ENCODE measurements at places on chromosomes 13 and 19. TPM values are rescaled to one million over a fixed set of nuclear protein-coding genes. Genes with fewer than 3 reads are reported as not detected.

DNA sequence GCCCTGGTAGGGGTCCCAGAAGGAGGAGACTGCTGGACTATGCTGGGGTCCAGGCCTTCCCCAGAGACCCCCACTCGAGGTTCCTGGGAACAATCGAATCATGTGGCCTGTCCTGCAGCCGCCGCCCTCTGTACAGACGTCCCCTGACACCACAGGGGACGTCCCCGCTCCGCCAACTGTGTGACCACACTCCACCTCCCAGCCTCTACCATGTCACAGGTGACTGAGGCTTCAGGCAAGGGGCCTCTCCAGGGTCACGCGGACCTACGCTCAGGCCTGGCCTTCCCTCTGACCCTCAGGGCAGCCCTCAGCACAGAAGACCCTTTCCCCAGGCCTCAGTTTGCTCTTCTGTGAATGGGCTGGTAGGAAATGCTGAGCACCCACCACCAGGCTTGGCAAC, 13.1 kb upstream of the TMEM161A start:
- DNase-seq = no peak

- DNase-seq = no peak
Measured at GRCh38 chr13:67134417-67135129, 95.6 kb downstream of the PCDH9 start.

GRCh38 chr13:94256721-94257120, 222.8 kb downstream of the DCT start:
- no peak for DNase-seq

- DNase-seq = no peak
Measured at GRCh38 chr13:111925146-111925875, 141.6 kb upstream of the SOX1 start.

DNA sequence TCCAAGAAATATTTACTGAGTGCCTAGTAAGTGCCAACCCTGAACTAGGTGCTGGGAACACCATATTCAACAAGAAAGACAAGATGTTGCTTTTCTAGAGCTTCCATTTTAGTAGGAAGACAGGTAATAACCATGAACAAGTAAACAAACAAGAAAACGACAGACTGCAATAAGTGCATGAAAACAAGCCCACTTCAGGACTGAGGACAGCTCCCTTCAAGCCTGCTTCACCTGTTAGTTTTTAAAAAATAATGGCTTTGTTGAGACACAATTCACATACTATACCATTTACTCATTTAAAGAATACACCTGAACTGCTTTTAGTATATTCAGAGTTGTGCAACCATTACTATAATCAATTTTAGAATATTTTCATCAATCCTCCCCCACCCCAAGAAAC, 30.4 kb downstream of the CYP4F22 start:
- DNase-seq = no peak

- DNase-seq = no peak
Measured at GRCh38 chr19:55672418-55672817, 2.6 kb upstream of the EPN1 start.

DNA sequence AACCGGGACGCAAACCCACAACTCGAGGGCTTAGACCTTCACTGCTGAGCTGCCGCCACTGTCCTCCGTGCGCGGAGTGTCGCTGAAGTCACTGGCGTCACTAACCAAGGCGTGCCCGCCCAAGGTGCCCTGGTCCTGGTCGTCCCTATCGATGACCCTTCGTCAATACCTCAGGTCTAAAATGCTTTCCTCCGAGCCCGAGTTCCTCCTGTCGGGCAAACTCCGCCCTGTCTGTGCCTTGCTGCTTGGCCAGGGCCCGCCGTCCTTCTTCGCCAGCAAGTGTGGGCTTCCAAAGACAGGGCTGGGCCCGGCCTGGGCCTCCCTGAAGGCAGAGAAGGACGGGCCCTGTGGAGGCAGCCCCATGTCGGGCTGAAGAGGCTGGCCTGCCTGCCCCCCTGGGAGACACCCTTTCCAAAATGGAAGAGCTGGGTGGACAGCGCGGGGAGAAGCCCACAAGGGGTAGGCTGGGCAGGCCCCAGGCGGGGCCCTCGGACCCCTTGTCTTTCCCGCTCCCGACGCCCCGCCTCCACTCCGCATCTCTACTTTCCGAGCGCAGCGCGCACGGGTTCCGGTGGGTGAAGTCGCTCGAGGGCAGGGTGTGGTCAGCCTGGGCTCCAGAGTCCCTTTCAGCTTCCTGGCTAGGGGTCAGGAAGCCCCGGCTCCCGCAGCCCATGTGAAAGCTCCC, 13.4 kb downstream of the RB1 start:
- DNase-seq = no peak

- peak; percentile 35 for DNase-seq
Measured at GRCh38 chr19:35045667-35046300, 4.3 kb downstream of the HPN start.

GRCh38 chr19:8367327-8368001, 3.5 kb downstream of the ANGPTL4 start:
- DNase-seq = peak; percentile 90

DNA sequence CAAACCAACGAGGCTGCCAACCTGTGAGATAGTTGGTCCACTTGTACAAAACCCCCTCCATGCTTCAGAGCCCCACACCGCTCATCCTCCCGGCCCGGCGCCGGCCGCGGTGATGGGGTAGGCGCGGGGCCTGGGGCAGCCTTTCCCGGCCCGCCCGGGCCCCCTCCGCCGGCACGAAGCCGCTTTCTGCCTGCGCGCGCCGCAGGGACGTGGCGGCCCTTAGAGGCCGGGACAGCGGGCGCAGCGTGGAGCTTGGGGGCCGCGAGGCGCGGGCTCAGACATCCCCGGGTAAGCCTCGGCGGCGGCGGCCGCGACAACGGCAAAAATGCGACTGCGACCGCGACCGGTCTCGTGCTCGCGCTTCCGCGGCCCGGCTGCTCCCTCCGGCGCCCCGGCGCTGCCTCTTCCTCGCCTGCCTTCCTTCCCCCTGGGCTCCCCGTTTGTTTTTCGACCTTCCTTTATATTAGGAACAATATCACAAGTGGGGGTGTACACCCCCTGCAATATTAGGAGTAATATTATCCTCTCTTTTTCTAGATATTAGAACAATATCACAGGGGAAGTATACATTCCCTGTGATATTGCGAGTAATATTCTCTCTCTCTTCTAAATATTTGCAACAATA, 53.9 kb upstream of the CEACAM21 start:
- no peak for DNase-seq

DNA sequence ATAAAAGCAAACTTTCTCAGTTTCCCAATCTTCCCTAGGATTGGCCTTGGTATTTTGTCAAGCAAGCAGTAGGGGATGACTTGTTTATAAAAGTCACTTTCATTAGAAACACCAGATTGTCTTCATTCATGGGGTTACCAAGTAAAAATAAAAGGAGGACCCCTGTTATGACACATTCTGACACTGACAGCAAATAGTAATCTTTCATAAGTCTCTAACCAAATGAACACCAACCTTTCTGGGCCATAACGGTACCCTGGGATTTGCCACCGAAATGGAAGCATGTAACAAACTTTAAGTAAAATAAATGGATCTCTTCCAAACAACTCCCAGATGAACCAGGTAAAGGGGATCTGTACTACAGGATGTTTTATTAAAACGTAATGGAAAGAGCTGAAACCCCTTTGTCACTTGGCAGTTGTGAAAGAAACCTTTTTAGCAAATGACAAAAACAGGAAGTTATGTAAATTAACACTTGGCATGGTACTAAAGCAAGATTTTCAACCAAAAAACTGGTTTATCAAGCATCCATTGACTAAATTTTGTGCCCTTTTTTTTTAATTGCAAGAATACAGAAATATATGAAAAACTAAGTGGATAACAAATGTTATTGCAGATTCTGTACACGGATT, 335.6 kb downstream of the RBM26 start:
- DNase-seq = no peak

DNA sequence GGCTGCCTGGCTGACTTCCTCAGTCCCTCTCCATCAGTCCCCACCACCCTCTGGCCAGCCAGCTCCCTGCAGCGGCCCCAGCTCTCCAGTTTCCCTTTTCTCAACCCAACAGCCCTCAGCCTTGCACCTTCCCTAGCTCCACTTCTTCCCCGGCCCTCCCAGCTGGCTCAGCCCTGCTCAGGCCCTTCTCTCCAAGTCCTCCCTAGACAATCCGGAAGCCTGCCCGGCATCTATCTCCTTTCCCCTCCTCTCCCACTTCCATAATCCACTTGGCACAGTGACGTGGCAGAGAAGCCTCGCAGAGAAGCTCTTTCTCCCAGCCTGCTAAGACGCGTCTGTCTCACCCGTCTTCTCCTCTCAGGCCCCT, 1.1 kb downstream of the UBXN6 start:
- DNase-seq = peak; percentile 54

- DNase-seq = no peak
Measured at GRCh38 chr13:33014291-33014690, 1.9 kb upstream of the KL start.

GRCh38 chr13:40569024-40569350, 97.5 kb downstream of the FOXO1 start:
- no peak for DNase-seq

DNA sequence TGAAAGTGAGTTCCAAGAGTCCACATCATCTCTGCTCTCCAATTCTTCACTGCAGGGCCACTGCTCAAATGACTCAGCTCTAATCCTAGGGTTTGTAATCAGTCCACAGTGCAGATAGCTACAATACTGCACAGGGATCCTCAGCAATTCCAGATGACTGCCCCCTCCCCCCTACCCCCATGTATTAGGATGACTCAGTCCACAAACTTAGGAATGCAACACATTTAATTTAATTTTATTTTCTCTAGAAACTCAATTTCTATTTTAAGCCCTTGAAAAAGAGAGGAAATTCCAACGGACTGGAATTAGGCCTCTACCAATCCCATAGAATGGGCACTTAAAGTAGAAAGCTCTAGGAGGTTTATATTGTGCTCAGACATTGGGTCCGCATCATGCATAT, 173.8 kb upstream of the SOX21 start:
- DNase-seq = no peak

DNA sequence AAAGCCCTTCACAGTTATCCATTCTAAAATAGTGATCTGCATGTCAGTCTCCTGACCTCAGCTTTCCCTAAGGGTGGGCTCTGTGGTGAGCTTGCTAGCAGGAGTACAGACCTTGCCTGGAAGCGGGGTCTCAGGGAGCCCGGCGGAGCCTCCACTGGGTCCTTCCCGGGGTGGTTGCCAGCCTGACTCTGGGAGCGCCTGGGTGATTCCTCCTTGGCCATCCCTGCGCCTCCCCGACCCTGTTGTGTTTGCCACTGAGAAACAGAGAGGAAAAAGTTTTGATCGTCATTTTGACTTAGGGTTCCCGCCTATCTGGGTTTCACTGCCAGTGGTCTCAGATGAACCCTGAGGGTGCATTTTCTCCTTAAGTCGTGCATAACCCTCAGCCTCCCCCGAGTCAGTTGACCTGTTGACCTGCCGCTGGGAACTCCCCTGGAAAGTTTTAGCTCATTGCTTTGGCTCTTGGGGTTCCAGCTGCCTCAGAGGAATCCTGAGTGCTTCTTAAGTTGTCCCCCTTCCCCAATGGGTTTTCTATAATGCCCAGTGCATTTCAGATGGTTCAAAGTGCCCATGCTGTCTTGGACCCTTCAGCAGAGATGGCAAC, 117.8 kb downstream of the RAB20 start:
- no peak for DNase-seq

DNA sequence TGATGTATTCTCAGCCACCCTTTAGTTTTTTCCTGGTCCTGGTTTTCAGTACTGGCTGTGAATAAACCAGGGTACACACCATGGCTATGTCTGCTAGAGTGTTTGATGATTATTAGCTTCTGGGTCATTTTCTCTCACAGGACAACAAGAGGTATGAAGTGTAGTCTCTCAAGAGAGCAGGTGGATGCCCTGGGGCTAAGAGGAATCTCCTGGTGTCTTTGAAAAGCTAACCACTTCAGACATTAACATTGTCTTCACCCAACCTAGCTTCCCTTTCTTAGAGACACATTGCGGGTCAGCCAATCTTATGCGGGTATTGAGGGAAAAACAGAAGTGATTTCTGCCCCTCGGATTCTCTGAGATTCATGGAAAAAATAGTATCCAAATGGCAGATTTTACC, 1.6 kb downstream of the ZNF730 start:
- no peak for DNase-seq

DNA sequence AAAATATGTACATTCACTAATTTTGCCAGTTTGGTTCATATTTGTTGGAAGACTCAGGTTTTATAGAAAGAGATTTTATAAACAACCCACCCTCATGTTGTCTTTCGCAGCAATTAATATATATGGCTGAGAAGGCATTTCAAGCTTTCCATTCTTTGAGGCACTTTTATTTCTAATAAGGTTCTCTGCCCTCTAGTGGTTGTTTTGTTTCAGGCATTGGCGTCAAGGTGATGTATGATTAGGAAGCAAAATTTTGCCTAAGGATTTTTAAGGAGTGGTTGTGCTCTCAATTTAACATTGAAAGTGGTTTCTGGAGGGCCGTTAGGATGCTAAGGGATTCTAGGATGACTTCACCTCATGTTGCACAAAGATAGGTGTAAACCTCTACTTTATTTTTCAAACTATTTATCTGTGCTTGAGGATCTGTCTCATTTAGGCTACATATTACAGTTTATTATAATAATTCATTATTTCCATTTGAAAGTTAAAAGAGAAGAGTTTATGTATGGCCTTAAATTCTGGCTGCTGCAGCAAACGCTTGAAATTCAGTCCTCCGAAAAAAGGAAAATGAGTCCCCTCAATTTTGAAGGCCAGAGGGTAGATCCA, 35.9 kb downstream of the OXGR1 start:
- DNase-seq = peak; percentile 4

- no peak for DNase-seq
Measured at GRCh38 chr19:16064209-16064889, 11.9 kb upstream of the TPM4 start.

LGALS14 gene
- not detected for total RNA-seq

CABP5 gene
- not detected for total RNA-seq

ELANE gene
- not detected for total RNA-seq

RETN gene
- total RNA-seq = not detected

ZNF780A gene
- total RNA-seq = 11.7 TPM

IGFL3 gene
- total RNA-seq = 62.8 TPM

RAB8A gene
- 70.1 TPM for total RNA-seq

CHAF1A gene
- 30.0 TPM for total RNA-seq

C1QTNF9B gene
- total RNA-seq = not detected

TPGS1 gene
- 9.4 TPM for total RNA-seq

CYP2A6 gene
- total RNA-seq = not detected

SMIM44 gene
- not detected for total RNA-seq

Measured in mammary epithelial cell (primary cell).